Endothelial cell of coronary artery (primary cell): ENCODE measurements at places on chromosomes 5 and 9. TPM values are rescaled to one million over a fixed set of nuclear protein-coding genes. Genes with fewer than 3 reads are reported as not detected.

Gene LHX3
- total RNA-seq: not detected in 2 replicates

Gene GDNF
- 0.09 TPM in 1 of 2 replicates, not detected in the other for total RNA-seq

Gene GKAP1
- 1.3 and 2.2 TPM in 2 replicates for total RNA-seq

Gene HMMR
- 17.3 and 36.1 TPM in 2 replicates for total RNA-seq

Gene NACC2
- 18.8 and 28.8 TPM in 2 replicates for total RNA-seq

Gene LCN10
- not detected in 2 replicates for total RNA-seq

Gene NUTM2G
- total RNA-seq: not detected in 2 replicates

Gene DMRT1
- total RNA-seq: under 0.01 TPM in 1 of 2 replicates, not detected in the other

Gene PURA
- 11.5 and 18.3 TPM in 2 replicates for total RNA-seq

Gene SLC36A3
- total RNA-seq: not detected in 2 replicates

Gene ADAMTS13
- 0.27 and 1.3 TPM in 2 replicates for total RNA-seq

Gene HSPB3
- total RNA-seq: not detected in 2 replicates

Gene BRINP1
- total RNA-seq: under 0.01 TPM in 1 of 2 replicates, not detected in the other

Gene PLAC8L1
- total RNA-seq: 0.18 and 0.38 TPM in 2 replicates

Gene CDKN2B-AS1
- total RNA-seq: 0.75 and 2.2 TPM in 2 replicates

Gene DNM1
- total RNA-seq: 0.27 and 2.9 TPM in 2 replicates

Gene SLC36A2
- not detected in 2 replicates for total RNA-seq

Gene MYO10
- 70.2 and 94.8 TPM in 2 replicates for total RNA-seq

Gene AGXT2
- not detected in 2 replicates for total RNA-seq

Gene LMNB1
- 50.4 and 89.3 TPM in 2 replicates for total RNA-seq

Gene CTXN3
- total RNA-seq: not detected in 2 replicates

Gene SLC27A6
- 0.09 TPM in 1 of 2 replicates, not detected in the other for total RNA-seq

Gene STPG3
- total RNA-seq: not detected in 2 replicates

Gene BARHL1
- total RNA-seq: not detected in 2 replicates

Gene FOXD4L3
- total RNA-seq: 0.09 TPM in 1 of 2 replicates, not detected in the other

Gene CCL27
- not detected in 2 replicates for total RNA-seq

Gene TPM2
- total RNA-seq: 316 and 644 TPM in 2 replicates

Gene SPINK6
- total RNA-seq: not detected in 2 replicates

Gene LHFPL2
- total RNA-seq: 40.1 and 49.2 TPM in 2 replicates

Gene PITX1
- 0.09 and 1.4 TPM in 2 replicates for total RNA-seq

Gene GGTA1
- total RNA-seq: 0.18 and 0.19 TPM in 2 replicates

Gene YTHDC2
- 25.1 and 34.4 TPM in 2 replicates for total RNA-seq

Gene TARS1
- total RNA-seq: 257 and 264 TPM in 2 replicates

Gene DNLZ
- total RNA-seq: 9.3 and 19.3 TPM in 2 replicates

Gene CCL21
- total RNA-seq: not detected in 2 replicates

Gene CDO1
- 1.0 and 2.0 TPM in 2 replicates for total RNA-seq

Gene HSD17B3
- total RNA-seq: not detected in 2 replicates

Gene MIER3
- 12.7 and 15.6 TPM in 2 replicates for total RNA-seq

Gene ZNG1F
- total RNA-seq: 5.0 and 7.1 TPM in 2 replicates

Gene ELOVL7
- under 0.01 TPM in 2 replicates for total RNA-seq

Gene STK10
- 37.5 and 45.6 TPM in 2 replicates for total RNA-seq

Gene SUB1
- total RNA-seq: 120 and 127 TPM in 2 replicates

Gene GDA
- not detected in 2 replicates for total RNA-seq

Gene CCDC112
- total RNA-seq: 6.1 and 7.4 TPM in 2 replicates
